ENCODE measurements at places on chromosomes 1 and 21.

DNA sequence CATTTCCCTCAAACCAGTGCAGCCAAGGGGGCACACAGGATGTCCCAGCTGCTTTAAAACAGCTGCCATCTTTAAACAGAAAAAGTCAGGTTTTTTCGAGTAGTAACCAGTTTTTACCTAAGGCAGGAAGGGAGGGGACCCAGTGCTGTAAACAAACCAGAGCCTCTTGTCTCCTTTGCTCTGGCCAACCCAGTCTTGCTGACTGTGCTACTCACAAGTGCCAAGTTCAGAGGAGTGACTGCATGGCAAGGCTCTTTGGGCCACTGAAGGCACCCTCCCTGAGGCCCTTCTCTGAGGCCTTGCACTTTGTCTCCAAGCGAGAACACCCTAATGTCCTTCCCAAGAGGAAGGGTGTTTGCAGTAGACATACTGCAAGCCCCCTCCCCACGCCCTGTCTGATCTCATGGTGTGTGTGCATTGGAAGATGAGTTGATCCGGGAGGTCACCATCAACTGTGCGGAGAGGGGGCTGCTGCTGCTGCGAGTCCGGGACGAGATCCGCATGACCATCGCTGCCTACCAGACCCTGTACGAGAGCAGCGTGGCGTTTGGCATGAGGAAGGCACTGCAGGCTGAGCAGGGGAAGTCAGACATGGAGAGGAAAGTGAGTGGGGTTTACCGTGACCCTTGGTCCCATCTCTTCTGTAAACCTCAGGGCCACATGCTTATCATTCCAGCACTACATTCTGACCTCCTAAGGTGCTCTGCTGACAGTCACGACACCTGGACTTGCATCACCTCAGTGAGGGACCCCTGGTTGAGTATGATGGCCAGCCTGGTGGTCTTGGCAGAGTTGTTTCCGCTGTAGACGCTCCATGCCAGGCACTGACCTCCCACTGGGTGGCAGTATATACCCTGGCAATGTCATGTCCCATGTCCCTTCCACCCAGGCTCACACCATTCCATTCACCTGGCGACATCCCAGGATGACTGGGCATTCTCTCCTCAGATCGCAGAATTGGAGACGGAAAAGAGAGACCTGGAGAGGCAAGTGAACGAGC, 4.7 kb downstream of the DNALI1 start:
- no peak for DNase-seq

GRCh38 chr1:198903203-198903602, 264.4 kb downstream of the PTPRC start:
- no peak for DNase-seq

GRCh38 chr1:223363057-223363855, 720 bp downstream of the SUSD4 start:
- DNase-seq = no peak

- peak; percentile 50 for DNase-seq
Observed at GRCh38 chr1:156438278-156438987, 62.1 kb downstream of the MEF2D start.

- DNase-seq = no peak
Observed at GRCh38 chr21:32371913-32372314, 20.9 kb downstream of the URB1 start.

DNA sequence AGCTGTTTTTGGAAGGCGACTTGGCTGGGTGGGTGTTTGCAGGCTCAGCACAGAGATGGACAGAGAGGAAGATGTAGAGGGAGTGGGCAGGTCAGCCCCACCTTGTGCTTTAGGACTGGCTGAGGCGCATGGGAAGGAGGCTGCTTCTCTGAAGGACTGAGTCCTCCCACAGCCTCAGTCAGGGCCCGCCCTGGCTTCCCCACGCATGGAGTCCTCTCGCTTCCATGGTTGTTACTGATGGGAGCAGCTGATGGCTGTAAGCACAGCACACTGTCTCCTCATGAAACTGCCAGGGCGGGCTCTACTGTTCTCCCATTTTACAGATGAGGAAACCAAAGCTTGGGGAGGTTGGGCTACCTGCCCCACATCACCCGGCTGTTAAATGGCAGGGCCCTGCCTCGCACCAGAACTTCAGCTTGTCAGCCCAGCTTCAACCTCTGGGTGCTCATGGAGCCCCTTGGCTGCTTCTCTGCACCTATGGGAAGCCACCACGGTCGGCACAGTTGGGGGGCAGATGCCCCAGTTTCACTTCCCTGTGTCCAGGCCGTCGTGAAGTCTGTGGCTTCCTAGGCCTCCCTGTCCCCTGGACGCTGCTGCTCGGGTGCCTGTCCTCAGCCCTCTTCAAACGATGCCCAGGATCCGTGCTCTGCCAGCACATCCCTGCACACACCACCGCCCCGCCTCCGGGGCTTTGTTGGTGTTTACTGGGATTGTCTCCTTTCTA, 2.4 kb downstream of the TMEM201 start:
- no peak for DNase-seq

DNA sequence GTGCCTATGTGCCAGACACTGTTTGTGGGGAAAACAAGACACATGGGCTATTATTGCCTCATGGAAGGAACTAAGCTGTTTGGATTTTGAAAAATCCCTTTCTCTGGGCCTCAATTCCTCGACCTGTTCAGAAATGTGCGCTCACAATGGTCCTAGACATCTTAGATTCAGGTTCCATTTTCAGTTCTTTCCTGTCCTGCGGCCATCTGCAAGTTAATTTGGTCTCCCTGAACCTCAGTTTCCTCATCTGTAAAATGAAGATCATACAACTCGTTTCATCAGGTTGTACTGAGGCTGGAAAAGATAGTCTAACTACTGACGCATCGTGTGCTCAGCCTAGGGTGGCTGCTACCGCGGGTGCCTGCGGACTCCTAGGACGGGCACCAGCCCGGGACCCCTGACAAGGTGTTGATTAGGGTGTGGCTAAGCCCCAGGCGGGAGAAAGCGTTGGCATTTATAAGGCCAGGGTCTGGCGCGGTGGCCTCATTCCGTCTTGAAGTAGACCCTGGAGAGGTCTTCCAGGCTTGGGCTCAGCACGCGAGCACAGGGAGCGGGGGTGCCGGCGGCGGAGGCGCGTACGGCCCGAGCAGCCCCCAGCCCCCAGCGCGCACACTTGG, 493 bp upstream of the ELOA start:
- DNase-seq = no peak

DNA sequence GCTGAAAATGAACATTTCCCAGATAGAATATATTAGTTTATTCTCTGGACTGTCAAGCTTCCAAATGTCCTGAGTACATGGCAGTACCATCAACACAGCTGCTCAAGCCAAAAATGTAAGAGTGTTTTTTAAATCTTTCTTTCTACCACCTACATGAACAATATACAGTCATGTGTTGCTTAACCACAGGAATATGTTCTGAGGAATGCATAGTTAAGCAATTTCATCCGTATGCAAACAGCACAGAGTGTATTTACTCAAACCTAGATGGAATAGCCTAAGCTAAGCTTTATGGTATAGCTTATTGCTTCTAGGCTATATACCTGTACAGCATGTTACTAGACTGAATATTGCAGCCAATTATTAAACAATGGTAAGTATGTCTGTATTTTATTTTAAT, 561.9 kb upstream of the ADGRL4 start:
- DNase-seq = no peak

DNA sequence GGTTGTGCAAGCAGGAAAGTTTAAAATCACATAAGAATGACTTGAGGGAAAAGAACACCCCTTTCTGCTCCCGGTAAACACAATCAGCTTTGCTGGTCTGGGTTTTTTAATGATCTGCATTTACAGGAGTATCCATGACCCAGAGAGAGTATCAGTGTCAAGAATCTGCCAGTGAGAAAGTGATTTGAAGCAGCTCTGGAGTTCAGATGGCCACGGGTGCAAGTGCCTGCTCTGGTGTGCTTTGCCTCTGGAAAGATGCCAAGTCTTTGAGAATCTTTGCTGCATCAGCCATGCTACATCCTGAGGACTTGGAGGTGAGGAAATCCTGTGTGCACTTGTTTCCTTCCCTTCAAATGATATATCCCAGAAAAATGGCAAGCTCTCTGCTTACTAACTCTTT, 18.6 kb upstream of the MYSM1 start:
- DNase-seq = no peak

DNA sequence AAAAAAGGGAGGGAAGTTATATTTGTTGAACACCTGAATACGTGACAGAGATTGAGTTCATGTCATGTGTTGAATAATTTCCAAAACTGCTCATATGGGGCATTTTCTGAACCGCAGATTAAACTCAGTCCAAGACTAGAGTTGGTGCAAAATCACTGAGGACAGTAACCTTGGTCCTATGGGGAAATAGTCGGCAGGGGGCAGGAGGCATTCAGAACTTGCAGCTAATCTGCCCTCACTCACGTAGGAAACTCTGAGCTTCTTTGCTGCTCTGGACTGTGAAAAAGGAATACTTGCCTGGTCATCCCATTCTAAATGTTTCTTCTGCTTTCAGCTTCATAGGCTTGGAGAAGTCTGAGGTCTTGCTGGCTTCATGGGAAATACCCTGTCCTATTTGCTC, 228.3 kb upstream of the ZP4 start:
- DNase-seq = no peak

DNA sequence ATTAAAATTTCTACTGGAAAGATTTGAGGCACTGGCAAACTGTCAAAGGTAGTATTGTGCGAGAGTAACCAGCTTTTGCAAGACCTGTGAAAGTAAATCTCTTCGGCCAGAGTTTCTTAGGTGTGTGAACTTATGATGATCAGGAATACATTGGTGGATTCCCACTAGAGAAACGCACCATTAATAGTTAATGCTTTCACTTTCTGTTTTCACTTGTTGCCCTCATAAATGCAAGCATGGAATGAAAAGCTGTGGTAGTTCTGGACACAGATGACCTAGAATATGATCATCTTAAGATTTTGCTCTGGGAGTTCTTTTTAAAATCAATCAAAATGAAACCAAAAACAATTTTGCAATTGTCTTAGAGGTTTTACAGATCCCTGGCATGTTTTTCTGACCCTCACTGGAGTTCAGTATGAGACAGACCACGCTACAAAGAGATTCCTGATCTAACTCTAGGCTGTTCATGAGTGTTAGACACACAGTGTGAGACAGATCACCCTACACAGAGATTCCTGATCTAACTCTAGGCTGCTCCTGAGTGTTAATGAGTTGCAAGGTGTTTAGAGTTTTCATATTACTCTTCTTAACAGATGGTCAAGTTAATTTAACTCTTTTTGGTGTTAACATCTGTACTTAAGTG, 98.8 kb downstream of the SDCCAG8 start:
- DNase-seq = no peak

GRCh38 chr1:21904704-21905520, 32.2 kb downstream of the HSPG2 start:
- DNase-seq = peak; percentile 37

DNA sequence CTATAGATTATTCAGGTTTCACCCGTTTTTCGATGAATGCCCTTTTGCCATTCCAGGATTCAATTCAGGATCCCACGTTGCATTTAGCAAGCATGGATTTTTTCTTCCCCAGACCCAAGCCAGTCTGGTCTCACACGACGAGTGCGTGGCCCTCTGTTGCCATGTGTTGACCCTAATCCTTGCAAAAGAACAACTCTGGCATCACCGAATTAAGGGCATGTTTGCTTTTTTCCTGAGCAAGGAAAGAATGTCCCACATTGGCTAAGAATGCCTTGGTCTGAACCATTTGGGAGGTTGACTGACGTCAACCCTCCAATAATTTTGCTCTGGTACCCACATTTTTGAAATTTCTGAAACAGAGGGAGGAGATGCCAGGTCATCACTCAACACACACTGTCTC, 153.0 kb upstream of the WNT4 start:
- DNase-seq = no peak

DNA sequence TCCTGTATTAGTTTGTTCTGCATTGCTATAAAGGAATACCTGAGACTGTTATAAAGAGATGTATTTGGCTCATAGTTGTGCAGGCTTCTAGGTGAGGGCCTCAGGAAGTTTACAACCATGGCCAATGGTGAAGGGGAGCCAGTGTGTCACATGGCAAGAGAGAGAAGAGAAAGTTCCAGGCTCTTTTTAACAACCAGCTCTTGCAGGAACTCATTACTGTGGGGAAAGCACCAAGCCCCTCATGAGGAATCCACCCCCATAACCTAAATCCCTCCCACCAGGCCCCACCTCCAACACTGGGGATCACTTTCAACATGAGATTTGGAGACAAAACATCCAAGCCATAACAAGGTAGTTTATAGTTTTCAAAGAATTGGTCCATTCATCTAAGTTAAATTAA, 5.0 kb upstream of the MEAF6 start:
- no peak for DNase-seq
